H9 (cell line): ENCODE measurements at places on chromosomes 2 and 18. TPM values are rescaled to one million over a fixed set of nuclear protein-coding genes. Genes with fewer than 3 reads are reported as not detected.
A peak's percentile ranks its signal among the peaks of the same experiment; 100 is the strongest.

DNA sequence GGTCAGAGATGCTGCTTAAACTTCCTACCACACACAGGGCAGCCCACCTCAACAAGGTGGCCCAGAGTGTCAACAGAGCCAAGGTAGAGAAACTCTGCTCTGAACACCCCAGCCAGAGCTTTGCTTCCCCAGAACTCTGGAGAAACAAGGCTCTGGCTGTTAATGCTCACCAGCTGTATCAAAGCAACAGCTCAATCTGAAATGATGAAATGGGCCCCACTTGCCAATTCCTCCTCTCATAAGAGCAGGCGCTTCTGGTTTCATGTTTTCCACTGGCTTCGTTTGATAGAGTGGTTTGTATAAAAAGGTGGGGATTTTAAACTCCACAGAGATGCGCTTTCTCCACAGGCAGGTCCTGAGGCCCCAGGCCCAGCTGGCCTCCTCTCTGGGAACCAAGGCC lies 60.9 kb upstream of the TFCP2L1 start:
- H3K4me1 ChIP-seq = no peaks in the 10 kb centered on the region
- no peak overlapping the region for H3K27ac ChIP-seq
- DNase-seq = no peak
- H3K27me3 ChIP-seq = no peaks in the 10 kb centered on the region
- H3K36me3 ChIP-seq = peaks cover 56% of the 10 kb centered on the region

GRCh38 chr2:74119912-74120825 lies 27.5 kb downstream of the BOLA3 start:
- H3K36me3 ChIP-seq = peaks cover 3% of the 10 kb centered on the region; the same call in 1 of the 3 replicates
- no peaks in the 10 kb centered on the region for H3K27me3 ChIP-seq

DNA sequence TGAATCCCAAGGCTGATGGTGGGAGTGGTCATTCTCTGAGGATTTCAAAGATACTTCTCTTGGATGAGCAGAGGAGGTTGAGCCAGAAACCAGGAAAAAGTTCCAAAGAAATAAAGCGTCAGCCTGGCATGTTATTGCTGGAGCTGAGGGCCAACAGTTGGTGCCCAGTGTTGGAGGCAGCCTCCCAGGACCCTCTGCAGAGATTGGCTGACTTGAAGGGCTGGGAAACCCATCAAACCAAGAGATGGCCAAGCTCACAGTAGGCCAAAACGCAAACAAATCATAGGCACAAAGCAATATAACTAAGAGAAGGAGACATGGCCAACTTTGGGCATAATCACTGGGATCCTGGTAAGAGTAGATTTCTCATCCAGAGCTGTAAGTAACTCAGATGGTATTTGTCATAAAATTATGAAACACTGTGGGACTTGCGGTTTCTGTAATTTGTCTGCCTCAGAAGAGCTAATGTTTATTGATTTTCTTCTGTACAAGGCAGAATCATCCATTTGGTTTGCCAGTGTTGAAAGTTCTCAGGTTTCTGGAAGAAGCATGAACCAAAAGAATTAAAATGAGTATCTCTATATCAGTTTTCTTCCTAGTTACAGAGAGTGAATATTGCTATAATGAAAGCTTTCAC lies 108.3 kb downstream of the ATL2 start:
- H3K4me1 ChIP-seq = no peaks in the 10 kb centered on the region
- no peak overlapping the region for H3K4me3 ChIP-seq
- no peak for DNase-seq
- H3K36me3 ChIP-seq = no peaks in the 10 kb centered on the region

GRCh38 chr2:188678882-188679281 lies 295.3 kb upstream of the COL3A1 start:
- no peaks in the 10 kb centered on the region; the same call in 2 of the 3 replicates for H3K36me3 ChIP-seq
- H3K27me3 ChIP-seq = no peaks in the 10 kb centered on the region
- DNase-seq = no peak
- no peaks in the 10 kb centered on the region for H3K4me1 ChIP-seq
- no peak overlapping the region for H3K27ac ChIP-seq

DNA sequence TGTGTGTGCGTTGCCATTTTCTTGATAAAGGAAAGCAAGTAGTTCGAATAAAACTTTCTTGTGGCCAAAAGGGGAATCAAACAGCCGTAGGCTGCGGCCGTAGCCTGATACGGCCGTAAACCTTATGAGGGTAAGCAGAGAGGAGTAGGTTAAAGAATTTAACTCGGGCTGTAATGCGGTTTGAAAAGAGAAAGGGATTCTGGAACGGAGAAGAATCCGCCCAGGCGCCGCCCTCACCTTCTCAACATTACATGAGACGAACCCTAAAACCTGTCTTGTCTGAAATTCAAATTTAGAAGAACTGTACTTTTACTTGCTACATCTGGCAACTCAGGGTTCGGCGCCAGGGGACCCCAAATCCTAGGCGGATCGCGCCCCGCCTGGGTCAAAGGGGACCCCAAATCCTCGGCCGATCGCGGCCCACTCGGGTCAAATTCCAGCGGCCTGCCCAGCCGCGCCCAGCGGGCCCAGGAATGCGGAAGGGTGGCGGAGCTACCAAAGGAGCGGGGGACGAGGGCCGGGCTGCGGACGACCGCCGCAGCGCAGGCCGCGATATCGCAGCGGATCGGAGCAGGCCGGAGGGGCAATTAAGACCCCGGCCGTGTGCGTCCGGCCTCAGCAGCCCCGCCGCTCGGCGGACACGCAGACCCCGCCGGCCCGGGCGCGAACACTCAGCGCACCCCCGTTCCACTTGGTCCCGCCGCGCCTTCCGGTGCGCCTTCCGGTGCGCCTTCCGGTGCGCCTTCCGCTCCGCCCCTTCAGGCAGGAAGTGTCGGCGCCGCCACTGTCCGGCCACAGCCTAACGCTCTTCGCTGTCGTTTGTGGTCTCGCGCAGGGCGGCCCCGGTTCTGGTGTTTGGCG lies at the start of gene MYL12B:
MYL12B (plus strand) TSS at position 761 of the 861 bp plus-strand sequence. CDS start 10,766 bp downstream, outside the sequence.
- H3K36me3 ChIP-seq = peaks cover 14% of the 10 kb centered on the region
- peak within 1 kb of the TSS; percentile 77 for H3K27ac ChIP-seq
- peaks cover 6% of the 10 kb centered on the region; the same call in 1 of the 2 replicates for H3K4me1 ChIP-seq
- DNase-seq = peak; percentile 83

DNA sequence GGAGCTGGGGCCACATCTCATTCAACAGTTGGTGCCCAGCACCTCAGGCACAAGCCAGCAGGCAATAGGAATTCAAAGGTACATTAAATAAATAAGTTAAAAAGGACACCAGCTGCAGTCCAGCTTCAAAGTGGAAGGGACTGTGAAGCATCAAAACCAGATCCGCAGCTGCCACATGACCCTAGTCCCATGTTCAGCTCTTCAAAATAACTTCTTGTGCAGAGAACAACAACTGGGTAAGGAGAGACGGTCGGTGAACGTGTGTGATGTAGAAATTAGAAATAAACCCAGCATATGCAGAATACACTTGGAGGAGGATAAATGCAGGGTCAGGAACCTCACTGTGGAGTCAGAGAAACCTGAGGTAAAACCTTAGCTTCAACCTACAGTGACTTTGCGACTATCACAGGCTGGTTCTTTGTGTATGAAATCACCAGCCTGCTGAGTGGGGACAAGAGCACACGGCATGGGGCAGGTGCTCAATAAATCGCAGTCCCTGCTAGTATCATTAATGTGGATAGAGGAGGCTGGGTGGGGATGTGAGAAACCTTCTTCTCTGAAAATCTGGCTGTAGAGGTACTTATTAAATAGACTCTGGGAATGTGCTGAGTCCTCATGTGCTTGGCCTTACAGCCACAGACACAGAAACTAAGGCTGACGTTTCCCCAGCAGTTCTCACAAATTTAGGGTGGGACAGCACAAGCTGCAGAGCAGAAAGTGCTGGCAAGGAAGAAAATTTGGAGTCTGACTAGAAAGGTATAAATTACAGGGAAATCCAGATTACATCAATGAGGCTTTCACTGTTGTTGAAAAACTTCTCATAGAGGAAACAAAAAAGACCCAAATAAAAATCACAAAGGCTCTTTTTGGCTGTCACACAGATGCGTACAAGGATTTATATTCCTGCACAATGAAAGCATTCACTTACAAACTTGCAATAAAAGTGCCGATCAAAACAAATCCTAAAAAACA lies 20.7 kb downstream of the FBXO15 start:
- no peaks in the 10 kb centered on the region for H3K36me3 ChIP-seq
- peak overlapping the region; percentile 1; the same call in 1 of the 3 replicates for H3K4me3 ChIP-seq
- H3K27me3 ChIP-seq = no peaks in the 10 kb centered on the region
- H3K4me1 ChIP-seq = no peaks in the 10 kb centered on the region; the same call in 1 of the 2 replicates
- H3K27ac ChIP-seq = no peak overlapping the region

- peak; percentile 96 for DNase-seq
- no peaks in the 10 kb centered on the region for H3K4me1 ChIP-seq
- no peak overlapping the region for H3K27ac ChIP-seq
- no peaks in the 10 kb centered on the region for H3K27me3 ChIP-seq
Observed at GRCh38 chr2:170917219-170917913, 11.7 kb upstream of the GORASP2 start.

- no peaks in the 10 kb centered on the region for H3K4me1 ChIP-seq
- no peak overlapping the region for H3K4me3 ChIP-seq
- peaks cover 56% of the 10 kb centered on the region for H3K36me3 ChIP-seq
- no peak for DNase-seq
- H3K27me3 ChIP-seq = no peaks in the 10 kb centered on the region
- no peak overlapping the region for H3K27ac ChIP-seq
Observed at GRCh38 chr2:106156305-106157296, 37.5 kb downstream of the UXS1 start.

DNA sequence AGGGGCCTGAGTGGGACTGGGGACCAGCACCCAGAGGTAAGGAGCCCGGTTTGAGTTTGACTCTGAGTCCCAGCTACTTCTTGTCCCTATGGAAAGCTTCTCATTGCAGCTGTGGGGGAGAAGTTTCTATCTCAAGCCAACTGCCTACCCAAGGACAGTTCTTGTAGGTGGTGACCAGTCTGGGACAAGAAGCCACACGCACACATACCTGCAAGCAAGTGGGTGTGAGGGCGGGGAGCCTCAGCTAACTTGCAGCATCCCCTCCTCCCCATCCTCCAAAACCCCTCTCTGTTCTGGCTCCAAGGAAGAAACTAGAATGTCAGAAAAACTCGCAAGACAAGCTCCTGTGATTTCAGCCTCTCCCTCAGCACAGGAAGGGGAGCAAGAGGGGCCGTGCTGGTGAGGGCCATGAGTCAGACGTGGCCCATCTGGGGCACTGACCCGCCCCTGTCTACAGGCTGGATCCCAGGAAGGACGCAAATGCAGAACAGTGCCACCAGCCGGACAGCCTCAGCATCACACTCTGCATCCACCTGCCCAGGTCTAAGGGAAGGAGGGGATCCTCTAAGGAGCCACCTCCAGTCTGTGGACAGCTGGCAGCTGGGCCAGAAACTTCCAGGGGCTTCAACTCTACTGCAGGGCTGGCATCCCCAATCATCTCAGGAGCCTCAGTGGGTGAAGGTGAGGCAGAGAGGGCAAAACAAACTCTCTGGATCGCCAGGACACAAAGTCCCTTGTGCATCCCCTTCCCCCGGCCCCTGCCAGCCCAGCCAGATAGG lies 103.4 kb downstream of the TNS1 start:
- peak; percentile 93 for DNase-seq
- no peaks in the 10 kb centered on the region for H3K27me3 ChIP-seq
- no peak overlapping the region for H3K4me3 ChIP-seq
- no peaks in the 10 kb centered on the region for H3K36me3 ChIP-seq
- H3K4me1 ChIP-seq = no peaks in the 10 kb centered on the region

DNA sequence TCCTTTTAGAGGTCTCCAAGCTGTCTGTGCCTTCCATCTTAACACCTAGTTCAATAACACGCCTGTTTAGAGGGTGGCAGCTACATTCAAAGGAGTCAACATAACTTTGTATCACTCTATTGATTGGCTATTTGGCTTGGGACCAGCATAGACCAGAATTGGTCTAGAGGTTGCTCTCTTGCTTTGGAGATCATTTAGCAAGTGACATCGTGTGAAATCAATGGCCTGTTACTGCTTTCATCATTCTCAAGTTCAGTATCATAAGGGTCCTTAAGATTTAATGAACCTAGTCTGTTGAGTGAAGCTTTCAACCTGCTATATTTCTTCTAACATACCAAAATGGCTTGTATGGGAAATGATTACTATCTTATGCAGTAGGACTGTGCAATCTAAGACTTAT lies 768.2 kb downstream of the NRXN1 start:
- no peak for DNase-seq
- no peaks in the 10 kb centered on the region; the same call in 1 of the 2 replicates for H3K4me1 ChIP-seq
- no peak overlapping the region for H3K27ac ChIP-seq

DNA sequence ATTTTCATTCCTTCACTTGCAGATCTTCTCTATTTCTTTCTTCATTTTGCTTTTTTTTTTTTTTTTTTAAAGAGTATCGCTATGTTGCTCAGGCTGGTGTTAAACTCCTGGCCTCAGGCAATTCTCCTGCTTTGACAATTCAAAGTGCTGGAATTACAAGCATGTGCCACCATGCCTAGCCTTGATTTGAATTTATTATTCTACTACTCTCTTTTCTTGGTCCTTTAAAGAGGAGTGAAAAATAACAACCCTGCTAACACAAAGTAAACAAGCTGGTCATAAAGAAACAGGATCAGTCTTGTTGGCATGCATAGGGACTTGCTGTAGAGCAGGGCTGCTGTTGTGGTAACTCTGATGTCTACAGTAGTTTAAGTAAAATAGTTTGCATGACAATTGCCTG lies 1615.3 kb upstream of the ZEB2 start:
- H3K4me1 ChIP-seq = no peaks in the 10 kb centered on the region; the same call in 1 of the 2 replicates
- H3K27ac ChIP-seq = no peak overlapping the region
- H3K4me3 ChIP-seq = no peak overlapping the region
- peaks cover 15% of the 10 kb centered on the region for H3K36me3 ChIP-seq

DNA sequence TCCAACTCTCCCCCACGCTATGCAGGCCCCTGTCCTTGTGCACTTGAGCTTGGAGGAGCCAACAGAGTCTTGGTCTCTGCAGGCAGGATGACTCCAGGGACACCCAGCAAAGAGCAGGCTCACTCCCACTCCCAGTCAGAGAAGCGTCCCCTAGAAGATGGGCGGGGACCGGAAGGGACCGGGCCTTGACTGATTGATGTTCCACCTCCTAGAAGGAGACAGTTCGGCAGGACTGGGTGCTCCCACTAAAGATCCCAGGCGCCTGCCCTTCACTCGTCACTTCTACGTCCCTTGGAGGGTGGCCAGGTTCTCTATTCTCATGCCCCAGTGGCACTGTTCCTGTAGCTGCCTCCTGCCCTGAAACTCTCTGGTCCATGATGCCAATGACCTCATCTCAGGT lies 3.2 kb upstream of the SP100 start:
- H3K4me1 ChIP-seq = no peaks in the 10 kb centered on the region
- no peak overlapping the region; the same call in 2 of the 3 replicates for H3K4me3 ChIP-seq
- H3K36me3 ChIP-seq = no peaks in the 10 kb centered on the region
- DNase-seq = no peak

GRCh38 chr2:121804997-121805765 lies 49.7 kb downstream of the TSN start:
- H3K36me3 ChIP-seq = no peaks in the 10 kb centered on the region; the same call in 2 of the 3 replicates
- peaks cover 18% of the 10 kb centered on the region for H3K4me1 ChIP-seq
- DNase-seq = no peak
- H3K27me3 ChIP-seq = no peaks in the 10 kb centered on the region
- peak overlapping the region; percentile 94 for H3K27ac ChIP-seq

The EFR3B gene
- total RNA-seq = 7.0 and 7.2 TPM in 2 replicates

The UGT1A9 gene
- not detected in 2 replicates for total RNA-seq

The LRRTM4 gene
- total RNA-seq = 11.0 and 12.0 TPM in 2 replicates

The CYBRD1 gene
- 3.6 and 5.4 TPM in 2 replicates for total RNA-seq

The GALNT14 gene
- total RNA-seq = 2.4 and 2.7 TPM in 2 replicates

The NT5DC4 gene
- total RNA-seq = not detected in 2 replicates
